ENCODE measurements at places on chromosomes 3 and 15.

DNA sequence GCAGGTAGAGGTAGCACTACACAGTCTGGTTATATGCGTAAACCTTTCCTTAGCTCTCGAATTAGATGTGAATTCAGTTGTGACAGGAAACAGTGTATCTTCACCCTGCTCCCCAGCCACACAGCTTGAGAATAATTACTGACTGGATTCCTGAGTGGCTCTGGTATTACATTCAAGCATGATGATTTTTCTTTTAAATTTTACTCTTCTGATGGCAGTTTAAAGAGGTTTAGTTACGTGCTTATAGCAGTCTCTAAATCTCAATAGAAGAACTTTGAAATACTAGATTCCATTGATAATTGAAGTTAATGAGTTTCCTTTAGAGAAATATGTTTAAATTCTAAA is 98.8 kb downstream of the FNDC3B start:
- DNase-seq = no peak

DNA sequence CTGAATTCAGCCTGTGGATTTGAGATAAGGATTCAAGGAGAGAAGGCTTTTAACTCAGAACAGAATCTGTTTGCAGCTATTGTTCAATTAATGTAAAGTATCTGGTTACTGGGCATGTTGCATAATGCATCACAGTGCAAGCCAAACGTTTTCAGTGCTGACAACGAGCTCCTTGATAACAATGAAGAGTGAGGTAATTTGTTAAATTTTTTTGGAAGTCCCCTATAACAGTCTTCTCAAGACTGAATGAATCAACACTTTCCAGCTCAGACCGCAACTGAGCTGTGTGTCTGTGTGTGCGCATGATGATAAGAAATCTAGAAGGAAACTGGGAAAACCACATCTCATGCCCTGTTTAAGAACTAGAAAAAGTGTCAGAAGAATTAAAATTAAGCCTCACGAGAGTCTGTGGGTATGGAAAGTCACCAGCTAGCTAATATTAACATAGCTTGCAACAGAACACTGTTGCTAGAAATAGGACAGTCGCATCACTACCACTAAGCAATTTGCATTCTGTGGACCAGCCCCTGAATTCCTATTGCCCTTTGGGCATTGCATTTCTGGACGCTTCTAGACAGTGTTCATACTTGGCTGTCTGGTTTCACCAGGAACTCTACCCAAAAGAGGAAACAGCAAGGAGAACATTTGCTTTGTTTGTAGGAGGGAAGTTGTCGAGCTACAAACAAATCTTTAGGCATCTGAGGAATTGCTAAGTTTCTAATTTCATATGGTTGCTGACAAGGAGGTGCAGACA is 43.7 kb upstream of the ATP2C1 start:
- DNase-seq = peak; percentile 24

DNA sequence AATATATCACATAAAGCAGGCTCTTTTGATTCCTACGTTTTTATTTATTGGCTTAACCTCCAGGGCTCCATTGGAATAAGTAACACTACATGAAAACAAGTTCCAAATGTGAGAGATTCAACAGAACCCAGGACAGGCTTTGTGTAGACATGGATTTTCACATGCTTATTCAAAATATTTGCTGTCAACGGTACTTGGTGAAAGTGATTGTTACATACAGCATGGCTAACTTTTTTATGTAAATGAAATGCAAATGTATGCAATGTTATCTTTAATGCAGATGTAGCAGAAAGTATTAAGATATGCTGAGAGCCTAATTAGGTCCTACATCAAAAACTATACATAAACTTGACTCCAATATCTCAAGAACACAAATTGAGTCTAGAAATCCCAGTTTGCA is 212.0 kb downstream of the RORA start:
- no peak for DNase-seq

GRCh38 chr15:89356634-89357298 is 22.1 kb upstream of the POLG start:
- DNase-seq = no peak

DNA sequence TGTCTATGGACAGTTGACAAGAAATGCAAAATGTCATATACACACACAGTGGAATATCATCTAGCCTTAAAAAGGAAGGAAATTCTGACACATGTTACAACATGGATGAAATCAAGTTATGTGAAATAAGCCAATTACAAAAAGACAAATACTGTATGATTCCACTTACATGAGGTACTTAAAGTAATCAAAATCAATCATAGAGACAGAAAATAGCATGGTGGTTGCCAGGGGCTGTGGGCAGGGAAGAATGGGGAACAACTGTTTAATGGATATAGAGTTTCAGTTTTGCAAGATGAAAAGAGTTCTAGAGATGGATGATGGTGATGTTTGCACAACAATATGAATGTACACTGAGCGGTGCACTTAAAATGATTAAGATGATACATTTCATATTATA is 613.8 kb upstream of the ZNF385D start:
- no peak for DNase-seq

Data from fibroblast of skin of left biceps (primary cell).